ENCODE measurements at places on chromosomes 3 and 15.

GRCh38 chr15:81265256-81265943 lies 58.5 kb downstream of the STARD5 start:
- DNase-seq = no peak

DNA sequence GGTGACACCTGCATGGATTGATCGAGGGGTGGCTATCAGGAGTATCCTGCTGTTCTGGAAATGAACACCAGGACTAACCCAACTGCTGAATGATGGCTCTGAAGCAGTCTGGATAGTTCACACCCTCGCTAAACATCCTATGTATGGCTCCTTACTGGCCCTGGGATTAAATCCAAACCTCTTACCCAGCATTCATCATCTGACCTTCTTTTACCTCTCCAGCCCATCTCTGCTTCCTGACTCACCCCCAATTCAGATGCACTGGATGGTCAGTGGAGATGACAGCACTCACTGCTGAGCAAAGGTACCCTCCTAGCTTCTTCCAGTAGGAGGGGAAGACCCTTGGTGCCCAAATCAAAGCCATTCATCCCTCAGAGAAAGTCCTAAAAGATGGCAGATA lies 235.2 kb upstream of the TRIM42 start:
- DNase-seq = no peak

- DNase-seq = peak; percentile 23
Observed at GRCh38 chr3:183895774-183896173, 11.1 kb upstream of the PARL start.

GRCh38 chr3:52805270-52806039 lies 10.9 kb downstream of the ITIH3 start:
- no peak for DNase-seq

- DNase-seq = no peak
Observed at GRCh38 chr3:4408958-4409357, 58.1 kb downstream of the SUMF1 start.

GRCh38 chr3:165159760-165160421 lies 36.3 kb downstream of the SLITRK3 start:
- no peak for DNase-seq

DNA sequence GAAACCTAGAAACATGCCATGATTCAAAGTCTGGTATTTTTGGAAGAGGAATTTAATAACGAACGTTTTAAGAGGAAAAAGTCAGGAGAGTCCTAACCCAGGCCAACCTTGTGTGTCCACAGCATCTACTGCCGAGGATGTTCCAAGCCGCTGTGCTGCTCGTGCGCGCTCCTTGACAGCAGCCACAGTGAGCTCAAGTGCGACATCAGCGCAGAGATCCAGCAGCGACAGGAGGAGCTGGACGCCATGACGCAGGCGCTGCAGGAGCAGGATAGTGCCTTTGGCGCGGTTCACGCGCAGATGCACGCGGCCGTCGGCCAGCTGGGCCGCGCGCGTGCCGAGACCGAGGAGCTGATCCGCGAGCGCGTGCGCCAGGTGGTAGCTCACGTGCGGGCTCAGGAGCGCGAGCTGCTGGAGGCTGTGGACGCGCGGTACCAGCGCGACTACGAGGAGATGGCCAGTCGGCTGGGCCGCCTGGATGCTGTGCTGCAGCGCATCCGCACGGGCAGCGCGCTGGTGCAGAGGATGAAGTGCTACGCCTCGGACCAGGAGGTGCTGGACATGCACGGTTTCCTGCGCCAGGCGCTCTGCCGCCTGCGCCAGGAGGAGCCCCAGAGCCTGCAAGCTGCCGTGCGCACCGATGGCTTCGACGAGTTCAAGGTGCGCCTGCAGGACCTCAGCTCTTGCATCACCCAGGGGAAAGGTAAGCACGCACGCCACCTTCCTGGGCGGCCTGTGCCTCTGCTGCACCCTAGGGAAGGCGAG lies 28.4 kb downstream of the PML start:
- no peak for DNase-seq

DNA sequence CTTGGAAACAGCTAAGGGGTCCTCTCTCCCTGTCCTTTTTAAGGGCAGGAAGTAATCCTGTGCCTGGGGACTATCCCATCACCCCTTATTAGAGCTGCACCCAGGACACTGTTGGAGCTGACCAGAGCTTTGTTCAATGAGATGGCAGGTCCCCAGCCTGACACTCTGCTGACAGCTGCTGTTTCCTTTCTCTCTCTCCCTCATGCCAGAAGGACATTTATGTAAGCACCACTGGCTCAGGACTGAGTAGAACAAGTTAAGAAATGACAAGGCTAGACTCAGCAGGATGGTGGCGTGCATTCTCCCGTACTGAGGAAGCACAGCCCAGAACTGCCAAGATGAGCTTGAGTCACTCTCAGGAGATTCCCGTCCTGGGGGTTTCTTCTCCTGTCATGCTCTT lies 17.3 kb downstream of the GJD2 start:
- peak; percentile 21 for DNase-seq

- no peak for DNase-seq
Observed at GRCh38 chr3:140388202-140388922, 289.5 kb upstream of the TRIM42 start.

- peak; percentile 75 for DNase-seq
Observed at GRCh38 chr3:122074621-122075265, 19.6 kb downstream of the CD86 start.

- DNase-seq = no peak
Observed at GRCh38 chr3:139457066-139457465, 19.2 kb downstream of the RBP2 start.

DNA sequence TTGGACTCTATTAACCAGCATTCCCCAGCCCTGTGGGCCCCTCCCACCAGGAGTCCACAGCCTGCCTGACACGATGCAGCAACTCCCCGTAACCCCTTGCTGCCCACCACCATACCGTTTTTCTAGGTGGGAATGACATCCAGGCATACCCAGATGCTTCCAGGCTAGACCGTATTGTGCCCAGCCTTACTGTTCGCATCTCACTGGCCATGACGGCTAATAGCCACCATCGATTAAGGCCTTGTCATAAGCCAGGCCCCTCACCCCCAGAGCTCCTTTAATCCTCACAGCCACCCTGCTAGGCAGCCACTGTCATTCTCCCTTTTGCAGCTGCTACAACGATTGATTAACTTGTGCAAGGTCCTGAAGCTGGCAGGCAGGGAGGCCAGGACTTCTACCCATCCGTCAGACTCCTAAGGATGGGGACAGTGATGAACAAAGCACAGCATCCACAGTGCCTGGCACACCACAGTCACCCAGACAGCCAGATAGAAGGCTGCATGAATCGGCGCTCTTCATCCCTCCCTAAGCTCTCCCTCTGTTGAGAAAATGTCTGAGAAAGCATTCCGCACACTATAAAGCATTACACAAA lies 60.0 kb upstream of the FLNB start:
- DNase-seq = no peak

DNA sequence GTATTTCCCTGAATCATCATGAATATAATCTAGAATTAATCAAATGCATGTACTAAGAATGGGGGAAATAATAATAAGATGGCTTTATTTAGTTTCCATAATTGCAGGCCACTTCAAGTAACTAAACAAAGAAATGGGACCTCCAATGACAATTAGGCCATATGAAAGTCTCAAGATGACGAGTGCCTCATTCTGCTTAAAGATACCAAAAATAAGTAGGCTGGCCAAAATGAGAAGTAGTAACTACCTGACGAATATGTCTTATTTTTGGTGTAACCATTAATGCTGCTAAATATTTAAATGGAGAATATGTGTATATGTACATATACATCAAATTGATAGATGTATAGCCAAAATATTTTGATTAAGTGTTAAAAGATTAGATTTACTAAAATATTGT lies 932.6 kb downstream of the EPHA3 start:
- no peak for DNase-seq

DNA sequence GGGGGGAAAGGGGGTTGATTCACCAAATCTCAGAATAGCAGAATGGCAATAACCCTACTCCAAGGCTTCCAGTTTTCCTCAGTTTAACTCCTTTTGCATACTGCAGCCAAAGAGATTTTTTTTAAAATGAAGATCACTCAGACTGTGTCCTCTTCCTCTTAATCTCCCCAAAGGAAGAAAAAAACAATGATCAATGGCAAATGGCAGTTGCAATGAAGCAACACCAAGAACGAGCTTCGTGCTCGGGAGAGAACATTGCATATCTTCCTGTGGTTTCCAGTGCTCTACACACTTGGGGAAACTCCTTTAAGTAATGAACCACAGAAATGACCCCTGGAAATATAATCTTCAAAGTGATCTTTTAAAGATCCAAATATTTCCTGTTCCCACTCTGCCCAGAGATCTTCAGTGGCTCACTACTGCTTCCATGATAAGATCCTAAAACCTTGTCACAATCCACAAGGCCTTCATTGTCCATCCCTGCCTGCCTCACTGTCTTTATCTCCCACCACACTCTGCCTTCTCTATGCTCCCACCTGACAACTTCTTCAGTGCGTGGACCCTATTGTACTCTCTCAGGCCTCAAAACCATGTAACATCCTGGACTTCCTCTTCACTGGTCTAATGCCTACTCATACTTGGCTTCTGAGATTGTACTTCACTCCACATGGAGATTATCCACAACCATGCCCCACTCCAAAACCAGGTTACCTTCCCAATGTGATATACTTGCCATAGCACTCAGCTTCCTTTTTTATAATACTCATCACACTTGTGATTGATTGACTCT lies 394.8 kb downstream of the FHIT start:
- no peak for DNase-seq

GRCh38 chr3:117017135-117017894 lies 307.7 kb downstream of the TUSC7 start:
- DNase-seq = no peak

GRCh38 chr15:80659375-80659774 lies 35.7 kb upstream of the ABHD17C start:
- DNase-seq = no peak

DNA sequence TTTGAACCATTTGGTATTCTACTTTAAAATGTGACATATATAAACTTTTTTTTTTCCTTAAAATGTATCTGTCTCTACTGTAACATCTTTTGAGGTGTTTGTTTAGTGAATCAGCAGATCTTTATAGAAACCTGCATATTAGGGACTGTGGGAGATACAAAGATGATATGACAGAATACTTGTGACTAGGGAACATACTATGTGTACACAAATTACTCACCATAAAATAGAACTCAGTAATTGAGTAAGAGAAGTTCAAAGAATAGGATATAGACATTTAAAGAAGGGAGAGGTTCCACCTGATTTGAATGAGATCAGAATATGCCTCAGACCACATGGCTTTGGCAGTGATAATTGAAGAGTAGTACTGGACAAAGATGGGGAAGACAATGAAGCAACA lies 47.9 kb downstream of the ATP2C1 start:
- DNase-seq = no peak

- peak; percentile 57 for DNase-seq
Observed at GRCh38 chr3:50177346-50177745, 14.1 kb upstream of the GNAT1 start.

- no peak for DNase-seq
Observed at GRCh38 chr3:27802849-27803248, 80.7 kb upstream of the EOMES start.

DNA sequence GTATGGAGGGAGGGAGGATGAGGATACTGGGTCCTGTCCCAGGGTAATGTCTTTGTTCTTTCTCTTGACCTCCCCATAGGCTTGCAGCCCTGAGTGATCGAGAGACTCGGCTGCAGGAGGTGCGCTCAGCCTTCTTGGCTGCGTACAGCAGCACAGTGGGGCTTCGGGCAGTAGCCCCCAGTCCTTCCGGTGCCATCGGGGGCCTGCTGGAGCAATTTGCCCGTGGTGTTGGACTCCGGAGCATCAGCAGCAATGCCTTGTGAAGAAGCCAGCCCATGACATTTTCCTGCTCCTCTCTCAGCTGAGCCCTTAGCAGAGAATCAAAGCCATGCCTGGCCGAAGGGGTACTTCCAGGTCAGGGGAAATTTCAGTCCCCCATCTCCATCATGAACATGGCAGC lies 1.9 kb upstream of the CPNE9 start:
- no peak for DNase-seq

DNA sequence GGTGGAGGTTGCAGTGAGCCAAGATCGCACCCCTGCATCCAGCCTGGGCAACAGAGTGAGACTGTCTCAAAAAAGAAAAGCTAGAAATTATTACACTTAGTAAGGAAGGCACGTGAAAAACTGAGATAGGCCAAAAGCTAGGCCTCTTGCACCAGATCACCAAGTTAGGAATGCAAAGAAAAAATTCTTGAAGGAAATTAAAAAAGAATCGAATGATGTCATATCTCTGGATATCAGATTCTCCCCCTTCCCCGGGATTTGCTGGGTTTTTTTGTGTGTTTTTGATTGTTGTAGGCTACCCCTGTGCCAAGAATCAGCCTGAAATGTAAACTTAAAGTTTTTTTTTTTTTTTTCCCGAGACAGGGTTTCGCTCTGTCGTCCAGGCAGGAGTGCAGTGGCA lies 17.4 kb downstream of the PTPN23 start:
- no peak for DNase-seq

GRCh38 chr3:23198801-23199200 lies 4.3 kb upstream of the UBE2E2 start:
- DNase-seq = no peak

DNA sequence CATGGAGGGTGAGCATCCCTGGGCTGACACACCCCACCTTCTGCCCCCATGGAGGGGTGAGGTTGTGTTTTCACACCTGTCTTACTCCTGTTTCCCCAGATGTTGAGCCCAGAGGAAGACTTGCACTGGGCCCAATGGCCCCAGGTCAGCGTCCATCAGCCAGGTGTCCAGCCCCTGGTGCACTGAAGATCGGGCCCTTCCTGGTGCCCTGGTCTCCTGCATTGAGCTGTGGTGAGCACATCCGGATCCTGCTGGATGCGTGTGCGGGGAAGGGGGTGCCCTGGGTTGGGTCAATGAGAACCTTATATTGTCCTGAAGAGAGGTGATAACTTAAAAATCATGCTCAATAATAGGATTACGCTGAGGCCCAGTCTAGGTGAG lies 227.3 kb downstream of the SNRPN start:
- no peak for DNase-seq

GRCh38 chr3:188695241-188695640 lies 476.5 kb upstream of the TPRG1 start:
- no peak for DNase-seq

- DNase-seq = no peak
Observed at GRCh38 chr3:58173669-58174398, 36.9 kb downstream of the DNASE1L3 start.
